ENCODE measurements at places on chromosomes 1 and 21.

- no peak for DNase-seq
Observed at GRCh38 chr1:84360316-84360715, 38.0 kb upstream of the DNASE2B start.

DNA sequence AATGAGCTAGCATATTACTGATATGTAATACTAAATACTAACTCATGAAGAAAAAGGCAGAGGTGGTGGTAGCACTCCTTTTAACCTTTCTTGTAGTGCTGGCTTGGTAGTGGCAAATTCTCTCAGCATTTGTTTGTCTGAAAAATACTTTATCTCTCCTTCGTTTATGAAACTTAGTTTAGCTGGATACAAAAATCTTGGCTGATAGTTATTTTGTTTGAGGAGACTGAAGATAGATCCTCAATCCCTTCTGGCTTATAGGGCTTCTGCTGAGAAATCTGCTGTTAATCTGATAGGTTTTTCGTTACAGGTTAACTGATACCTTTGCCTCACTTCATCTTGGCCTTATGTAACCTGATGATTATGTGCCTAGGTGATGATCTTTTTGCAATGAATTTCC, 87.8 kb downstream of the LYPLAL1 start:
- no peak for DNase-seq

DNA sequence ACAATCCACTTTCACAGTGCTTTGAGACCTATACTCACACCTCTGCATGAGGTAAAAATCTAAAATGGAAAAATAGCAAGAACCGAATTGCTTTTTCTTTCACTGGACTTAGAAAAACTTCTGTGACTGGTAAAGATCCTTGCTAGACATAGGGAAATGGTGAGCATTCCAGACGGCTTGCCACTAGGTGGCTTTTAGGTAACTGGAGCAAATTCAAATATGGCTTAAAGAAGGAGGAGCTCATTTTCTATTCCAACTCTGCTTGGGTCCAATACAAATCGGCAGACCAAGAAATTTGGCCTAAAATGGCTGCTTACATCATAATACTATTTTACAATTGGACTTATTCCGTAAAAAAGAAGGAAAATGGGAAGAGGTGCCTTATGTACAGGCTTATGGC, 977.9 kb downstream of the ADGRL2 start:
- DNase-seq, result no peak

- no peak for DNase-seq
Observed at GRCh38 chr1:36572906-36573305, 90.2 kb upstream of the CSF3R start.

DNA sequence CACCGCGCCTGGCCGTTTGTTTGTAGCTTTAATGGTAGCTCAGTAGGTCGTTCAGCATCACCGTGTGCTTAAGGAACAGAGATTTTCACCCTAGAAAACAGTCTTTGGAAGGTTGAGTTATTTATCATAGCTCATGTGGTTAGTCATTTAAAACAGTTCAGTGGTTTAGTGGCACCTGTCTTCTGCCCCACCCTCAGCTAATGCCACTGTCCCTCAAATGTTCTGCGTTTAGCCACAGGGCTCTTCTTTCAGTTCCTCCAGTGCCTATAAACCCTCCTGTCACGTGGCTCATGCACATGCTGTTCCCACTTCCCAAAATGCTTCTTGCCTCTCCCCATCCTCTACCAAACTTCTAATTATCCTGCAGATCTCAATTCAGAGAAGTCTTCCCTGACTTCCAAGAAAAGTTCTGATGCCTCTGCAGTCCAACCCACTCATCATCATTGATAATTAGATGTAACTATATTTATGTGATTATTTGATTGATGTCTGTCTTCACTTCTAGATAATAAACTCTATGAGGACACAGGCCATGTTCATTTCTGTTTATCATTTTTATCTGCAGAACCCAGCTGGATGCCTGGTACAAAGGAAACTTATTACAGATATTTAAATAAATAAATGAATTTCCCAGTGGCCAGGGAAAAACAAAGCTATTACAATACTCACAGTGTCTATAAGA, 14.4 kb upstream of the DIPK1A start:
- no peak for DNase-seq

GRCh38 chr21:42745511-42746239, 92.3 kb downstream of the PDE9A start:
- DNase-seq, result no peak

GRCh38 chr1:186730951-186731729, 50.9 kb upstream of the PTGS2 start:
- DNase-seq, result no peak

GRCh38 chr1:159468321-159468720, 28.8 kb downstream of the OR10J1 start:
- no peak for DNase-seq

GRCh38 chr1:185244015-185244747, 72.9 kb downstream of the IVNS1ABP start:
- DNase-seq, result peak; percentile 0

GRCh38 chr1:11918799-11919519, 7.3 kb downstream of the KIAA2013 start:
- no peak for DNase-seq

- no peak for DNase-seq
Observed at GRCh38 chr1:178941261-178941689, 70.4 kb upstream of the ANGPTL1 start.

- DNase-seq, result no peak
Observed at GRCh38 chr1:246152986-246153431, 354.1 kb downstream of the SMYD3 start.

- DNase-seq, result peak; percentile 71
Observed at GRCh38 chr1:53485478-53486394, 26.5 kb downstream of the DMRTB1 start.

DNA sequence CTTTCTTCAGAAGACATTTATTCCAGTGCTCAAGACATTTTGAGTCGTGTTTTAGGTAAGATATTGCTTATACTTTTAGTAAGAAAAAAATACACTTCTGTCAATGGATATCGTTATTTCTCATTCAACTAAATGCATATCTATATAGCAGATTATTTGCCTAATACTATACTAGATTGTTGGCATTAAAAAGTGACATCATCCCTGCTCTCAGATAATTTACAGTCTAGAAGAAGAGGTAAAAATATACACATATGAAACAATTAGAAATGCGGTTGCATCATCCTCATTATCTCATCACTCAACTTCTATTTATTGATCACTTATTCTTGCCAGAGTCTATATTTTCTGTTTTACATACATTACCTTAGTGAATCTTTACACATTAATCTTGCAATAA, 367.7 kb downstream of the ADGRL2 start:
- DNase-seq, result no peak

DNA sequence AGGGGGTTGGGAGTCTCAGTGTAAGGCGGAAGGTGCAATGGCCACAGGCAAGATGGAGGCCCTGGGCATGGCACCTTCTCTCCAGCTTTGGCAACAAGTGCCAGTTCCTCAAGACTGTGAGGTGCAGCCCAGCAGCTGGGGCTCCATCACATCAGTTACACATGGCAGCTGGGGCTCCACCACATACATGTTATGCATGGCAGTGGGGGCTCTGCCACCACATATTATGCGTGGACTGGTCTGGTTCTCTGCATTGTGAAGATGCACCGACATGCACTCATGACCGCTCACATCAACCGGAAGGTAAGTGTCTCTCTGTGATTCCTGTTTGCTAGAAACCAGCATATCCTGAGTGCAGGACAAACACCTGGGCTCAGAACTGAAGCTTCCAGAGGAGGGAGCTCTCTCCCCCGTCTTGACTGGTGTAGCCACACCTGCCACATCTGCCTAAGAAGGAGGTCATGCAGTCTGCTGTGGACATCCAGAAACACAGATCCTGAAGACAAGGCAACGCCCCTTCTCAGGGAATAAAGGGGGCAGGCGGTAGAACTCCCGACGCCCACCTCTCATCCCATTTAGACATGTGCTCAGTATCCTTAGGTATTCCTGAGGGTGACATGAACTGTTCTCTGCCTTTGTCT, 104.1 kb upstream of the TMPRSS2 start:
- DNase-seq, result no peak

GRCh38 chr21:26165331-26165730, 5.2 kb downstream of the APP start:
- DNase-seq, result no peak

DNA sequence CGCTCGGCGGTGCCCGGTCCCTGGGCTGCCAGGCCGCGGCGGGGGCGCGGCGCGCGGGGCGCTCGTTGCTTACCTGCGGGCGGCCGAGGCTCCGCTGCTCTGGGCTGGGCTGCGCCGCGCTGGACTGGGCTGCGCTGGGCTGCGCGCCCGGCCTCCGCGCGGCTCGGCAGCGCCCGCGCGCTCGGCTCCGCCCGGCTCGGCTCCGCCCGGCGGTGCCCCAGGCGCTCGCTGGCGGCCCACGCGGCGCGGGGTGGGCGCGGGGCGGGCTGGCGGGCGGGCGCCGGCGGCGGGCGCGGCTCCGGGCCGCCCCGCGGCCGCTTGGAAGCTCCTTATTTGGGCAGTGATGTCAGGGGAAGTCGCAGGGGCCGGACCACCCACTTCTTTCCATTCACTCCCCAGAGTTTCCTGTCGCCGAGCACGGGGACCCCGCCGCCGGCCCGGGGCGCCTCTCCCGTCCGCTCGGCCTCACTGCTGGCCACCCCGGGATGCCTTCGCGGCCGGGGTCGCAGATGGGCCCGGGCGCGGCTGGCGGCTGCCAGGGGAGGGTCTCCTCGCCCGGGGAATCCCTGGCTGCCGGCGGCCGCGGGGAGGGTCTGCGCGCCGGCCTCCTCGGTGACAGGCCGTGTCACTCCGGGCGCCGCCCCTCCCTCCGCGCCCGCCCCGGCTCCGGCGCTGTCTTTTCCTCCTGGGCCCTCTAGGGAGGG, 177.7 kb upstream of the EDN2 start:
- DNase-seq, result peak; percentile 66

- peak; percentile 60 for DNase-seq
Observed at GRCh38 chr1:23273450-23274133, 56.3 kb upstream of the HTR1D start.

DNA sequence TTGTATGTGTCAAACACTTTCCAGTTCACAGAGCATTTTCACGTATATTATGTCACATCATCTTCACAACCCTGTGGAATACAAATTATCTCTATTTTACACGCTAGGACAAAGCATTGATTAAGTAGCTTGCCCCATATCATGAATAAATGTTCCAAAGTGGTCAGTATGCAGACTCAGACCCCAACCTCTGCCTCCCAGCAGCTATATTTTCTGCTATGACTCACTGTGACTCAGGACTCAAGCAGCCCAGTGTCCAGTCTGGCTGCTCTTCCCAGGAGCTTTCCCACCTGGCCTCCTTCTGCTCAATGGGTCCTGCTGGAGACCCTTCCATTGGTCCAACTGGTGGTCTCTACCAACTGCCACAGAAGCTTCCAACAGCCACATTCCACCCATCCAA, 56.0 kb upstream of the RAP1A start:
- DNase-seq, result no peak

DNA sequence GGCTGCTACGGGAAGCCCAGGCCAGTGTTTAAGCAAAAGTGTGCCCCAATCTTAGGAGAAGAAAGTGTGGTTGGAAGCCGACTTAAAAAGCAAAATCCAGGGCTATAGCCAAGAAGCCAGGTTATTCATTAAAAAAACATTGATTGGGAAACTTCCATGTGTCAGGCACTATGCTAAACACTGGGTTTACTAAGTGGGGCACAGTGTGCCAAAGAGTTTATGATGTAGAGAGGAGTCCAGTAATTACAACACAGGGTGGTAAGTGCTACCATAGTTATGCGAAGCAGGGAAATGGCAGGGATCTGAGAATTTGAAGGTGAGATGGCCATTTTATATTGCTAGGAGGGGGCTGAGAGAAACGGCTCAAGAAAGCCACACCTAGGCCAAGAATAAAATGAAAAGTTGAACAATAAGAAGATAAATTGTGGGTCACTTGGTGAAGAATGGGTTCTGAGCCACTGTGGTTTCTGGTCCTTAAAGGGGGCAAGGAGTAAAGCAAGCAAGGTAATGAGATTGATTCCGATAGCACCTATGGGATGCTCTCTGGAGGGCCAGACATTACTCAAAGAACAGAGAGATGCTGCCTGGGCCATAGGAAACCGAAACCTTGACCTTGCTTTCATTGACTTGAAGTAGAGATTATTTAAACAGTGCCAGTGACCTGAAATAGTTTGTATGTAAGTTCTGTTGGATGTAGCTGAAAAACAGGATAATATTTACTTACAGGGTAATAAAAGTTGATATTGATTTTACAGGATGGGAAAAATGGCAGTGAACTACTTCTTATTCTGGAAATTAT, 177.8 kb downstream of the GIPC2 start:
- DNase-seq, result no peak

DNA sequence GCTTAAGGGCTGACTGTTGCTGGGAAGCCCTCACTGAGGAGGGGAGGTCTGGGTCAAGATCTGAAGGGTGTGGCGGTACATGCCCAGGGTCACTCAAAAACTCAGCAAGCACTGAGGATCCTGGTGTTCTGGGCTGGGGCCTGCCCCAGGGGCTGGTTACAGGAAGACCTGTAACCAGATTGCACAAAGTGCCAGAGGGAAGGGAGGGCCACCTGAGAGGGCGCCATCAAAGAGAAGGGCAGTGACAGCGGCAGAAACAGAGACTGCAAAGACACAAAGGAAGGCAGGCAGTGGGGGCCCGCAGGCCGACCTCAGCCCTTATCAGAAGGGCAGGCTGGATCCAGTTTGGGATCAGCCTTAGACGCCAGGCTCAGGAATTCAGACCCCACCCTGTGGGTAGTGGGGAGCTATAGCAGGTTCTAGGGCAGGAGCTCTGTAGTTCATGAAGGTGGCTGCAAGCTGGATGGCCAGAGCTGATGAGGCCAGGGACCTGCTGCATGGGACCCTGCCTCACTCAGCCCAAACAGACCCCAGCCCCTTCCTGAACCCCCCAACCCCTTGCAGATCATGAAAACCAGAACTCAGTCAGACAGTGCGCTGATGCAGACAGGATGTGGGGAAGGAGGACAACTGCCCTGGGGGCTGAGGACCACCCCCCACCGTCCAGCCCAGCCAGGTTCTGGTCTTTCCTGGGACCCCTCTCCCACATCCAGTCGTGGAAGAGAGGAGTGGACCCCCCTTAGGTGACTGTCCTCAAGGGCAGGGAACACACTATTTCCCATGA, 3.9 kb downstream of the SH2D5 start:
- DNase-seq, result no peak

DNA sequence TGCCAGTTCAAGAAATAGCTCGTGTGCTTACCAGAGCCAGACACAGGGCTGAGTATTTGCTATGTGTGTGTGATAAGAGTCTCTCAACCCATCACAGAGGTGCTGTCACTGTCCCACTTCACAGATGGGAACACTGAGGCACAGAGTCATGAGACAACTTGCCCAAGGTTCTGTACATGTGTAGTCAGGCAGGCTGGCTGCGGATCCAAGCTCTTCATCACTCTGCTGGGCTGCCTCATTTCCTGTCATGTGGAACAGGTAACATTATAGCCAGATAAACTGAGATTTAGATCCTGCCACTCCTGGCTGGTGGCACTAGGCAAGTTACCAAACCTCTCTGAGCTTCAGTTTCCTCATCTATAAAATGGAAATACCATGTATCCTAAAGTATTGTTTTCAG, 77.8 kb downstream of the ITPKB start:
- DNase-seq, result no peak

- no peak for DNase-seq
Observed at GRCh38 chr1:14367451-14367850, 231.0 kb upstream of the KAZN start.

DNA sequence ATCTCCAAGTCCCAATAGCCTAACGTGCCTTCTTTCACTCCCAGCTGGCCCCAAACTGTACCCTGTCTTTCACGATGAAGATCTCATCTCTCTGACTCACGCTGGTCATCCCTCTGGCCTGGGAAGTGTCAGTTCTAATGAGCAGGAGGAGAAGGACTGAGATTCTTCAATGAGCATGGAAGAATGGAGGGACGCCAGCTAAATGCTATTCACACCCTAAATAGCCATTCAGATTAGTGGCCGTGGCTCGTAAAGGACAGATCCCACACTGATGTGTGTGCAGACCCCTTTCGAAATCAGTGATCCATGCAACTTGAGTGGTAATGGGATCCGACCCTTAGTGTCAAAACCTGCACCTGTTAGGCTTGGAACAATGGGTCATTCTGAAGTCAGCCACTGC, 75.9 kb upstream of the SMYD2 start:
- no peak for DNase-seq
